ENCODE measurements at places on chromosomes 6 and 20.
A peak's percentile ranks its signal among the peaks of the same experiment; 100 is the strongest.

DNA sequence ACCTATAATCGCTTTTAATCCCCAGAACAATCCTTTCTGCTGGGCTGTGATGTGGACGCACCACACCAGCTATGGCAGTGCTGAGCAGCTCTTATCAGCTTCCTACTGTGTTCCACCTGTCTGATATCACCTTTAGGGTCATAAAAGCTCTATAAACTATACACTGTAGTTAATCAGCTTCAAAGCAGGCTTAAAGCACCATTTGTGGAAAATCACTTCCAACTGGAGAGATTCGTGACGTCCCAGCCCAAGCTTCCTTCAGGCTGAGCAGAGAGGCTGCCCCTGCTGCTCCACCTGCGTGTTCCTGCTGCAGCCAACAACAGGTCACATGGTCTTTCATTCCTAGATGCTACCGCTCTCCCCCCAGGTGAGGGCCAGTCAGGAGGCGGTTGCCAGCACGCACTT is 156.5 kb downstream of the SMOC2 start:
- no peak for DNase-seq

- DNase-seq, result no peak
Measured at GRCh38 chr20:39516964-39517363, 554.8 kb downstream of the DHX35 start.

DNA sequence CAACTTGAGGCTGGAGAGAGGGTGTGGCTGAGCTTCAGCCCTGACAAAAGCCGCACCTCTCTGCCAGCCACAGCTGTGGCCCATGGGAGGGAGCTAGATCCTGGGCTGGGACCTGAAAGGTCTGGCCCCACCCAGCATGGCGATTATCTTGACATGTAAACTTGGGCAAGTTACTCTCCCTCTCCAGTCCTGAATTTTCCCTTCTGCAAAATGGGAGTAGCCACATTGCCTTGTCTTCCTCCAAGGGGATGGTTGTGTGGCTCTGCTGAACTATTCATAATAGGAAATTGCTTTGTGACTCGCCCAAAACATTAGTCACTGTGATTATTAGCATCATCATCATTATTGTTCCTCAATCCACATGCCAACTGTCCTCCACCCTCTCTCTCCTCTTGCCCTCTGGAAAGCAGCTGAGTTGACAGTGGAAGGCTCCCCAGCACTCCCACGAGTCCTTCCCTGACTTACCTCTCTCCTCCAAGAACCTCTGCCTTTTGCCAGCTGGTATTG is 23.0 kb upstream of the RBPJL start:
- DNase-seq, result no peak

DNA sequence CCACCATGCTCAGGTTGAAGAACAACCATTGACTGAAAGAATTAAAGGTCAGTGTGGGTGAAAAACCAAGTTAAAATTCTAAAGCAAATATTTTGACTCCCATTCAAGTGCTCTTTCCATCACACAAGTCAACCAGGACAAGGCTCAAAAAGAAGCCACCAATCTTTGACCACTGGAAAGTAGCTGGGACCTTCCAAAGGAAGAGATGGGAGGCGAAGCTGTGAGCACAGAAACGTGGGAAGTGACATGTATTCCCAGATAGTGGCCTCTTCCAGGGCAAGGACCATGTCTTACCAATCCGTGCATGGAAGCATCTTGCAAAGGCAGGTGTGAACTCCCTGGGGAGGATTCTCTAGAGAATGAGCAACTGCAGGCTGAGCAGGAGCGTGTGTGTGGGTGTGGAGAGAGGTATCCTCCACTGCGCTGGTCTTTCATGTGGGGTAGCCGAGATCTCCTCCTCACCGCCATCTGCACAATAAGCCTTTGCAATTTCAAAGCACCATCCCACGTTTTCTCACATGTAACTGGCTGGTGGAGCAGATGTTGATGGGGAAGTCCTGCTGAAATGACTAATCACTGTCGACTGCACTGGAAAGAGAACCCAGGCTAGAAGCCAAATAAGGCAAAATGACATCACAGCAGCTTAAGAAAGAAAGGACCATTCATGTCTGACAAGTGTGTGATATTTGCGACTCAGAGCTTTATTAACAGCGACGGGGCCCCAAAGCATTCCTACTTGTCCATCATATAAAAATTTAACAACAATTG is 189.4 kb upstream of the RREB1 start:
- no peak for DNase-seq

DNA sequence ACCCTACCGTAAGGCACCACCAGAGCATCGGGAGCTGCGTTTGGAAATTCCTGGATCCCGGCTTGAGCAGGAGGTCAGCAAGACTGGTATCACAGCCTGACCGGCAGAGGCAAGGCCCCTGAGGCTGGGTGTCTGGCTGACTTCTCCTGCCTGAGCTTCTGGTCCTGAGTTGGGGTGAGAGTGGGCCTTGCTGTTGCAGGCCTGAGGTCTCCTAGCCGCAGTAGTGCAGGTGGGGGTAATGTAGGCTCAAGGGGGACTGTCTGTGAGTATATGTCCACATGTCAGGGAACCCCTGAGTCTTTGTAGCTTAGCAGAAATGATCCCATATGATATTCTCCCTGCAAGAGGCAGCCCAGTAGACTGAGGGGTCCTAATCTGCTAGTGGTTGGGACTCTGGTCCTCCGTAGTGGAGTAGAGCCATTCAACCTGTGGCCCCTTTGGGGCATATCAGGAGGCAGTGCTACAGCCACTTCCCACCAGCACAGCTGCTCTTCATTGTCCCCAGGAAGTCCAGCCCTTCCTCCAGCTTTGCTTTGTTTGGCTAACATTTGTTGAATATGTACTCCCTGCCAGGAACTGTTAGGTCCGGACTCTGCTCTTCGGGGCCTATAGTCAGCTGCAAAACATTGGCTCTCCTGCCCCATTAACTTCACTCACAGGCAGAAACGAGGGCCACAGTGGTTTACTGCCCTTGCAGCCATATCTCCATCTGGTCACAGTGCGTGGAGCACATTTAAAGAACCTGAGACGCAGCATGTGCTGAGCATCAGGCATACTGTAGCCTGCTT is 10.9 kb downstream of the LRRC73 start:
- no peak for DNase-seq

DNA sequence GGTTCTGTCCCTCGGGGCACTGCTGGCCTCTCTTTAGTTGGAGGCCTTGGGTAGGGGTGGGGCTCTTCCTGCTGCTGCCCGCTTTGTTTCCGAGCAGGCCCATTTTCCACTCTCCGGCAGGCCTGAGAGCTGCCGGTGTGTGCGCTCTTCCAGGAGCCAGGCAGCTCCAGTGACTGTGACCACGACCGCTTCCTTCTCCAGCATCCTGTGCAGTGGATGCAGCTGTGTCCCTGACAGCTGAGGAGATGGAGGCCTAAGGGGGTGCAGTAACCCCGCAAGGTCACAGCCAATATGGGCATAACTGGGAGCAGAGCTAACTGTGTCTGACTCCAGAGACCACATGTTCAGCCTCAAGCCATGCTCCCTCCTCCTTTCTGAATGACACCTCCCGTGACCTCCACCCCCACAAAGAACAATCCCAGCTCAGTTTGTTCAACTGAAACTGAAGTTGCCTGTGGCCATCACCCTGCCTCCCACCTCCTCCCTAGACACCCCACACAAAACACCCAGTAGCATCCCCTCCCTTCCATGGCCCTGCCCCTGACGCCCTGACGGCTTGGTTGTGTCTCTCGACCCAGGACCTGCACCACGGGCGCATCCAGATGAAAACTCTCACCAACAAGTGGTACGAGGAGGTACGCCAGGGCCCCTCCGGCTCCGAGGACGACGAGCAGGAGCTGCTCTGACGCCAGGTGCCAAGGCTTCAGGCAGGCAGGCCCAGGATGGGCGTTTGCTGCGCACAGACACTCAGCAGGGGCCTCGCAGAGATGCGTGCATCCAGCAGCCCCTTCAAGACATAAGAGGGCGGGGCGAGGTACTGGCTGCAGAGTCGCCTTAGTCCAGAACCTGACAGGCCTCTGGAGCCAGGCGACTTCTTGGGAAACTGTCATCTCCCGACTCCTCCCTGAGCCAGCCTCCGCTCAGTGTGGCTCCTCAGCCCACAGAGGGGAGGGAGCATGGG is 27.8 kb downstream of the SPATA2 start:
- no peak for DNase-seq

GRCh38 chr20:59525500-59526241 is 78.7 kb upstream of the PHACTR3 start:
- DNase-seq, result peak; percentile 7

GRCh38 chr20:35561671-35562070 is 19.8 kb downstream of the ERGIC3 start:
- DNase-seq, result no peak

GRCh38 chr6:33591424-33592032 is 11.5 kb upstream of the BAK1 start:
- DNase-seq, result no peak
